ENCODE measurements at places on chromosomes 6 and 20.

DNA sequence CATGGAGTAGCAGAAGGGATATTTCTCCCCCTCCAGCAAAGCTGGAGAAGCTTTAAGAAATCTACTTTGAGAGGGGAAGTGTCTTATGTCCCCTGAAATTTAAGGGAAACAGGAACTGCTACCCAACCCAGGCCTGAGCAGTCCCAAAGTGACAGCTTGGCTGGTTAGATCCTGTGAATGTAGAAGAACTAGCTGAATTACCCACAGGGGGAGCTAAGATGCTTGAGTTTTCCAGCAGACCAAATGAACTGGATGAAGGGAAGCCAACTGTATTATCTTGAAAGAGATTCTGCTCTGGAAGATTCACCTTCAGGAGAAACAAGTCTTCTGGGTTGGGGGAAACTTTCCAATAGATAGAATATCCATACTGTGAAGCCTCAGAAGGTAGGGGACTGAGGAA, 303.3 kb upstream of the MMS22L start:
- DNase-seq: no peak

DNA sequence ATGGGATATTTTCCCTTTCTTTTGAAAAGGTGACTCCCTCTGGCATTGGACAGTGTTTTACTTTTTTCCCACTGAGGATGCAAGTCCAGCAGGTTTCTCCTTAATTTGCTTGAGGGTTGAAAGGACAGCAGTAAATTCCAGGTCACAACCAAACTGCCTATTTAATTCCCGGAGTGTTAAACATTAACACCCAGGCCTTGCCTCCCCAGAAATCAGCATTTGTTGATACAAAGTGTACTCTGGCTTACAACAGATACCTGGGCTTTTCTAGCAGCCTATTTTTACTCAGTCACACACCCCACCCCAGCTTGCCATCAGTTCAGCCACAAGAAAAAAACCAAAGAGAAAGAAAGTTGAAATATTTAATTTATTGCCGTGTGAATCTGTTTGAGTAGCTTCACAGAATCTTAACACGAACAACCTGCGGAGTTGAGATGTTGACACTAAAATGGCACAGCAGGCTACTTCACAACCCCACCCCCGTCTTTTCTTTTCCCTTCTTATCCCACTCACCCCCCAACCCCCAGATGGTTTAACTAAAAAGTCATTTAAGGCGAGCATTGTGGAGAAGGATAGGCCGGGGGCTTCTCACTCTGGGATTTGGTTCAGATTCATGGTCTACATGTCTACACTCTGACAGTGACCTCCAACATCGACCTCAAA, 45.7 kb downstream of the MYLIP start:
- DNase-seq: no peak

GRCh38 chr20:49426395-49426794, 56.1 kb downstream of the KCNB1 start:
- DNase-seq: no peak

DNA sequence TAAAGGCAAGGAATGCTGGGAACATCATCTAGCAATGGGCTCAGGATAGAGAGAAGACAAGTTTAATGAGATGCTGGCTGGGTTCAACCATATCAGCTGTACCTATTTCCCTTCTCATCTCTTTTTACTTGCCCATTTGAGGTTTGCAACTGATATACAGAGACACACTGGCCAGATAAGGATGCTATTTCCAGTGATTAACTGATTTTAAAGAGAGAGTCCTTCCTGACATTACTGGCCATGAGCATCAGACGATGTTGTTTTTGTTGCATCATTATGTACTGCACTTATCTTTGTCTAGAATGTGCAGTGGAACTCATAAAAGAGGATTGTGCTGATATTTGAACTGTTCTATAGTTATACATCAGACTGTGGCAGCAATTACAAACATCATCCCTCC, 252.7 kb downstream of the BTBD3 start:
- DNase-seq: no peak

GRCh38 chr6:56911847-56912246, 43.1 kb upstream of the BEND6 start:
- DNase-seq: no peak

All from activated naive CD8-positive, alpha-beta T cell treated with anti-CD3 and anti-CD28 coated beads, Interleukin-2, amount 50 U/mL, for 16 hours (primary cell).